ENCODE measurements at places on chromosomes 11 and 22. TPM values are rescaled to one million over a fixed set of nuclear protein-coding genes. Genes with fewer than 3 reads are reported as not detected.

GRCh38 chr11:110029714-110030113, 63.5 kb upstream of the ZC3H12C start:
- no peak for DNase-seq

DNA sequence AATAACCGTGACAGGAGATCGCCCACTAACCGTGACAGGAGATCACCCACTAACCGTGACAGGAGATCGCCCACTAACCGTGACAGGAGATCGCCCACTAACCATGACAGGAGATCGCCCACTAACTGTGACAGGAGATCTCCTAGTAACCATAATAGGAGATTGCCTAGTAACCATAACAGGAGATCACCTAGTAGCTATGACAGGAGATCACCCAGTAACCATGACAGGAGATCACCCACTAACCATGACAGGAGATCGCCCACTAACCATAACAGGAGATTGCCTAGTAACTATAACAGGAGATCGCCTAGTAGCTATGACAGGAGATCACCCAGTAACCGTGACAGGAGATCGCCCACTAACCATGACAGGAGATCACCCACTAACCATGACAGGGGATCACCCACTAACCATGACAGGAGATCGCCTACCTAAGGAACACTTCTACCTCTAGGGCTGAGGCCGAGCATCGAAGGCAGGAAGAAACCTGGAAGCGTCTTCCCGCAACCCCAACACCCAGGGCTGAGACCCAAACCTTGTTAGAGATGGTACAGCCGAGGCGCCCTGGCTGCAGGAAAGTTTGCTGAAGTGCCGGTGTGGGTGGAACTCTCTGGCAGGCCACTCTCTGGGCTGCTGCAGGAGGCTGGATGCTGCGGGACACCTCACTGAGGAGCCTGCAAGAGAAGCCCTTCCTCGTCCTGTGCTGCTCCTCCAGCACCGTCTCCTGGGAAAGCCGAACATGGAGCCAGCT, 67.5 kb upstream of the THY1 start:
- DNase-seq = peak; percentile 18

DNA sequence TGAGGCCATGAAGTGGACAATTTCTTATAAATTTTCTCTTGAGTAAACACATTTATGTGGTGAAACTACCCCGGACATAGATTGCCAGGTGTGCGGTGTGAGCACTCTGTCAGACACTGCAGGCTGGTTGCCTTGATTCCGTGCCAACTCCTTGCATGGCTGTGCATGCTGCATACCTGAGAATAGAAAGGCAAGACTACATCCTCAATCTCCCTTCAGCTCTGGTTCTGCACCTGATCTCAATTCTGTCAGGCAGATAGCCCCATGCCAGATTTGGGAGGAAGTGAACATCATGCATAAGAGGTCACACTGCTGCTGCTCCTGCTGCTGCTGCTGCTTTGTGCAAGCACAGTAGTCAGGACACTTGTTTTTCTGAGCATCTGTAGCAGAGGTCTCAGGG, 42.5 kb upstream of the DEUP1 start:
- no peak for DNase-seq

DNA sequence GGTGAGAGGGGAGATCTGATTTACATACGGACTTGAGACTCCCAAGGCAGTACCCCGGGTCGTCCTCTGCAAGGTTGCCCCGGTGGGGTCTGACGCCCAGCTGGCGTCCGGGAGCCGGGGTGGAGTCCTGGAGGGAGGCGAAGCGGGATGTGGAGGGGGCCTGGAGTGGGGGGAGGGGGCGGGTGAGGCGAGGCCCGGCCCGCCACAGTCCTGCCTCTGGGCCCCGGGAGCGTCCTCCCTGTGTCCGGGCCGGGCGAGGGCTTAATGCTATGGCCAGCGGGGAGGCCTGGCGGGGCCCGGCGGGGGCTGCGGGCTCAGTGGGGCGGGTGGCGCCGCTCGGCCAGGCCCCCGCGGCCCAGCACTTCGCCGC, 2.4 kb upstream of the MYBPC3 start:
- no peak for DNase-seq

DNA sequence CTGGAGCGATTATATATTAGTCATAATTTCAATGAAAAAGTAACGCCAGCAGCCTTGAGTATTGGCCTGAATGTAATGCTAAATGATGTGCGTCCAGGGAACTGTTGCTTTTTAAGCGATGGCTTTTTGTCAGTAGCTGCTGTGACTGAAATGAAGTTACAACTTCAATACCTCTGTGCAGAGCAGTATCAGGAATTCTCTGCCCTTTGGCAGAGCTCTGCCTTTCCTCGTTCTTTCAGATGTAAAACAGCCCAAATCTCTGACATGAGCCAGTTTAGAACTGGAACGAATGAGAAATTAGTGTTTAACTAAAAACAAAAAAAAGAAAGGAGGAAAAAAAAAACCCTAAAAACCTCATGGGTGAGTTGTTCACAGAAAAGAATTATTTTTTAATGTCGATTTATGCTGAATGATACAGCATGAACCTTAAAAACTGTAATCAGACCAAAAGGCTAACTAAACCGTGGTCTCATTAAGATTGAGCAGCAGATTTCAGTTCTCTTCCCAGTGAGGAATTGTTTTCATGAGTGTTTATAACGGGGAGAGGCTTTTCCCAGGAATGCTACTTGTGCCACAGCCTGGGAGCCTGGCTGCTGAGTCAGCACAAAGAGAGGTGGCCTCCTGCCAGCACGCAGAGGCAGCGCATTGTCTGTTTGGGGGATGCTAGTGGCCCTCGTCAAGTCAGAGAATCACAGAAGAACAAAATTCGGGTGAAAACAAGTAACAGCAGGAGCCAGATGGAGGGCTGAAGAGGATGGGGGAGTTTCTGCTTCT, 146.2 kb upstream of the RASSF10 start:
- DNase-seq = no peak

- no peak for DNase-seq
Measured at GRCh38 chr22:43945632-43946383, 9.4 kb upstream of the SAMM50 start.

- DNase-seq = no peak
Measured at GRCh38 chr22:30116362-30117117, 36.3 kb downstream of the HORMAD2 start.

- DNase-seq = peak; percentile 26
Measured at GRCh38 chr11:130211144-130211543, 51.6 kb downstream of the ST14 start.

- DNase-seq = no peak
Measured at GRCh38 chr11:34719303-34719848, 98.5 kb downstream of the EHF start.

GRCh38 chr11:114160894-114161293, 101.4 kb downstream of the ZBTB16 start:
- DNase-seq = peak; percentile 31

DNA sequence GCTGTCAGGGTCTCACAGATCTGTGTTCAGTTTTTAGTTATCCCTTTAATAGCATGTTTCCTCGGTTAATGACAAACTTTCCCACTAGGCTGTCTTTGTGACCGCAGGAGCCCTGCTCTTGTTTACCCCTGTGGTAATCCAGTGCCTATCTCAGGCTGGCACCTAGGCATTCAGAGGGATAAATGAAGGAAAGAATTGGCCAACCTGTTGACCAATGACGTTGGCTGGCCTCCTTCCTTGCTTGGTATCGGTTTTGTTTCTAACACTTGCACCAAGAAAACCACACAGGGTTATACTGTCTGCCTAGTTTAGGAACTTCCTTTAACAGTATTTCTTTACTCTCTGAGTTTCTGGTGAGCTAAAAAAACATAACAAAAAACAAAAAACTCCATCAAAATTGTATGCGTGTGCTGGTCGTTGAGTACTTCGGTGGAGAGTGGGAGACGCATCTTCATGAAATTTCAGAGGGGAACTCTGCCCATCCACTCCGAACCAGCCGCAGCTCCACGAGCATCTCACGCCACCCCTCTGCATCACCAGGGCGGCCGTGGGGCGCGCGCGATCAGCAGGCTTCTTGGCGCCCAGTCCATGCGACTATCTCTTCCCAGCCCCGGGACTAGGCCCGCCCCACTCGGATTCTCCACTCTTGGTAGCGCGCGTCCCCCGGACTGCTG, 563 bp upstream of the ENDOD1 start:
- no peak for DNase-seq

GRCh38 chr11:33694346-33695050, 6.1 kb downstream of the C11orf91 start:
- no peak for DNase-seq

PNPLA3 gene
- 0.51 TPM for total RNA-seq

TPBGL gene
- total RNA-seq = 0.67 TPM

NEAT1 gene
- total RNA-seq = 742 TPM

PANX2 gene
- total RNA-seq = 0.19 TPM

EXPH5 gene
- total RNA-seq = 0.95 TPM

TSPAN32 gene
- 0.76 TPM for total RNA-seq
